ENCODE measurements at places on chromosomes 7 and 10. TPM values are rescaled to one million over a fixed set of nuclear protein-coding genes. Genes with fewer than 3 reads are reported as not detected.

DNA sequence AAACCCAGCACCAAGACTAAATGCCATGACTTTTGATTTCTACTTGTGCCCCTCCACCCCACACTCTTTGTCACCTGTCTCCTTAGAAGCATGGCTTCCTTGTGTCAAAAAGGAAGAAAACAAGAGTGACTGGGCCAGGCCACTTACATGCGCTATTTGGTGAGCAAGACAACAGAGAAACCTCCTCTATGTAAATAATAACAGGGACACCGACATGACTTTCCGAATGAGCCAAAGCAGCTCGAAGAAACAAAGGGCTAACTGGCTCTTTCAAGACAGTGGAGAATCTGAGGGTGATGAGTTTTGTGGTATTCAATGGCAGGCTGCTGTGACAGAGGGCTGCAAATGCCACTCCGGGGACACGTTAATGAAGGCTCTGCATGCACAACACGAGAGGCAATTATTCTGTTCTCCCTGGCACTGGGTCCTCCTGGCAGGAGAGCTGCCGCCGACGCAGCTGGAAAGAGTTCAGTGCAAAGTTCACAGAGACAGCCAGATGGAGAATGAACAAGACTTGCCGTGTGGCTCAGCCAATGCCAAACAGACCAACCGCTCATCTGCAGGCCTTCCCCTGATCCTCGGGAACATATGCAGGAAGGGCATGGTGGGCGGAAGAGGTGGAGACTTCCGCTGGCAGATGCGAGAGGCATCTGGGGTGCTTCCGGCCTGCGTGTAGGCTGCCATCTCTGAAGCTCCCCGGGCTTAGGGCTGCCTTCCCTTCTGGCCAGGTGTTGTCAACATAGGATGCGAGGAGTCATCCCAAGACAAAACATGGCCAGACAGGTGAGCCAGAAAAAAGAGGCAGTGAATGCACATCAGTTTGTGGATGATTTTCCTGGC lies 59.1 kb upstream of the SMNDC1 start:
- no peaks in the 10 kb centered on the region for H3K27me3 ChIP-seq
- no peak overlapping the region for H3K4me3 ChIP-seq
- peaks cover 28% of the 10 kb centered on the region for H3K4me1 ChIP-seq
- H3K27ac ChIP-seq = no peak overlapping the region
- DNase-seq = no peak
- no peaks in the 10 kb centered on the region for H3K36me3 ChIP-seq

DNA sequence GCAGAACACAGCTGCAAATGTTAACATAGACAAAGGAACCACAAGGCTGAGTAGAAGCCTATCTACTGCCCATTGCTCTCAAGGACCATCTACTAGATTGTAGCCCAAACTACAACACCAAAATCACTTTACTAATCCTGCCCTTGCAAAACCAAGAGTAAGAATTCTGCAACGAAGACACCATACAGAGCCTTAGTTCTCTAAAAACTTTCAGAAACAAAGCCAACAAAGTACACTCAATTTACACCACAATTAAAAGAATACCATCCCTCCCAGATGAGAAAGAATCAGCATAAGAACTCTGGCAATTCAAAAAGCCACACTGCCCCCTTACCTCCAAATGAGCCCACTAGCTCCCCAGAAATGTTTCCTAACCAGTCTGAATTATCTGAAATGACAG lies 294.3 kb downstream of the CTNNA3 start:
- peaks cover 12% of the 10 kb centered on the region for H3K27me3 ChIP-seq
- H3K36me3 ChIP-seq = no peaks in the 10 kb centered on the region
- H3K4me3 ChIP-seq = no peak overlapping the region
- DNase-seq = no peak
- H3K4me1 ChIP-seq = no peaks in the 10 kb centered on the region

DNA sequence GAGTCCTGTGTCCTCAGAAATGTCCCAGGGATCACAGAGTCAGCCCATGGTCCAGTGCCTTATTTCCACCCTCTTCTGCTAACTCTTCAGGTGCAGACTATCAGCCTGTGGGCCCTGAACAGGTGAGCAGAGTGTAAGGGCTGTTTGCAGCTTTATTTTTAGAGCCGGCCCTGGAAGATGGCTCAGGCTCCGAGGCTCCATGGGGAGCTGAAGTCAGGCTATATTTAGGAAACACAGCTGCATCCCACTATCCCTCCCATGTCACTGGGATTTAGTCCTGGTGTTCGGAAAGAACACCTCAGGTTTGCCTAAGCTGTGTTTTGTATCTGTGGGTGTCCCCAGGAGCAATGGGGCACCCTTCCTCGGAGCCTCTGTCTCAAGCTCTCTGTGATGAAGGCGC lies 126.9 kb downstream of the RPS24 start:
- DNase-seq = no peak
- H3K27ac ChIP-seq = no peak overlapping the region
- peaks cover 98% of the 10 kb centered on the region for H3K27me3 ChIP-seq
- no peaks in the 10 kb centered on the region for H3K4me1 ChIP-seq

GRCh38 chr7:50768485-50769474 lies 13.9 kb downstream of the GRB10 start:
- no peak for DNase-seq
- H3K27ac ChIP-seq = no peak overlapping the region
- peaks cover 9% of the 10 kb centered on the region for H3K36me3 ChIP-seq
- H3K27me3 ChIP-seq = no peaks in the 10 kb centered on the region
- H3K4me1 ChIP-seq = peaks cover 62% of the 10 kb centered on the region

- no peak overlapping the region for H3K4me3 ChIP-seq
- DNase-seq = no peak
- peaks cover 6% of the 10 kb centered on the region for H3K4me1 ChIP-seq
These were observed 218.7 kb downstream of the FANK1 start for GRCh38 chr10:126114884-126115555.

The SPACDR gene
- total RNA-seq = 4.5 TPM

The MMD2 gene
- not detected for total RNA-seq

- no peaks in the 10 kb centered on the region for H3K27me3 ChIP-seq
- DNase-seq = no peak
- H3K4me3 ChIP-seq = no peak overlapping the region
- peaks cover 8% of the 10 kb centered on the region for H3K4me1 ChIP-seq
- H3K36me3 ChIP-seq = peaks cover 18% of the 10 kb centered on the region
These were observed 6.9 kb downstream of the BAZ1B start for GRCh38 chr7:73515178-73515577.

The TMEM72 gene
- total RNA-seq = not detected

DNA sequence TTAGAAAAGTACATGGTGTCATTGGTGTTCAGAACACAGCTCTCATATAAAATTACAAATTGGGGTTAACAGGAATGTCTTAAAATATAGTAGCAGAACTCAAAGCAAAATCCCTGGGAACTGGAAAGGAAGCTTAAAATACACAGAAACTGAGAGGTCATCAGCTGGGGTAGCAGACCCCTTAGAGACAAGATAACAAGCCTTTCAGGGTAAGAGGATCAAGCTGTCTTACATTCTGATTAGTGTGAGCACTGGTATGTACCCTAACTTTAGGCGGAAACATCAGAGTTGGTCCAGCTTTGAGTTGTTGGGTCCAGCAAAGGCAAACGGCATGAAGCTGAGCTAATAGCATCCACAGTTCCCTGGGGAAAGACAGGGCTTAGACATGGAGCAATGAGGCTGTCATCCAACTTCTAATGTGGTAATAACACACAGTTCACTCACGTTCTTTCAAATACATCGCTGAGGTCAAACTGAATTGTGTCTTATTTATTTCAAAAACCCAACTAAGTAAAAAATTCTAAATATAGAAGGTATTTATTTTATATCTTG lies 32.6 kb downstream of the ARHGAP21 start:
- H3K36me3 ChIP-seq = peaks cover 7% of the 10 kb centered on the region
- H3K27me3 ChIP-seq = no peaks in the 10 kb centered on the region
- no peaks in the 10 kb centered on the region for H3K4me1 ChIP-seq
- H3K4me3 ChIP-seq = no peak overlapping the region
- no peak overlapping the region for H3K27ac ChIP-seq

GRCh38 chr7:6250364-6250833 lies 22.0 kb downstream of the CYTH3 start:
- no peaks in the 10 kb centered on the region for H3K36me3 ChIP-seq
- H3K27ac ChIP-seq = no peak overlapping the region
- H3K27me3 ChIP-seq = no peaks in the 10 kb centered on the region
- no peak overlapping the region for H3K4me3 ChIP-seq

The CDHR1 gene
- total RNA-seq = not detected

DNA sequence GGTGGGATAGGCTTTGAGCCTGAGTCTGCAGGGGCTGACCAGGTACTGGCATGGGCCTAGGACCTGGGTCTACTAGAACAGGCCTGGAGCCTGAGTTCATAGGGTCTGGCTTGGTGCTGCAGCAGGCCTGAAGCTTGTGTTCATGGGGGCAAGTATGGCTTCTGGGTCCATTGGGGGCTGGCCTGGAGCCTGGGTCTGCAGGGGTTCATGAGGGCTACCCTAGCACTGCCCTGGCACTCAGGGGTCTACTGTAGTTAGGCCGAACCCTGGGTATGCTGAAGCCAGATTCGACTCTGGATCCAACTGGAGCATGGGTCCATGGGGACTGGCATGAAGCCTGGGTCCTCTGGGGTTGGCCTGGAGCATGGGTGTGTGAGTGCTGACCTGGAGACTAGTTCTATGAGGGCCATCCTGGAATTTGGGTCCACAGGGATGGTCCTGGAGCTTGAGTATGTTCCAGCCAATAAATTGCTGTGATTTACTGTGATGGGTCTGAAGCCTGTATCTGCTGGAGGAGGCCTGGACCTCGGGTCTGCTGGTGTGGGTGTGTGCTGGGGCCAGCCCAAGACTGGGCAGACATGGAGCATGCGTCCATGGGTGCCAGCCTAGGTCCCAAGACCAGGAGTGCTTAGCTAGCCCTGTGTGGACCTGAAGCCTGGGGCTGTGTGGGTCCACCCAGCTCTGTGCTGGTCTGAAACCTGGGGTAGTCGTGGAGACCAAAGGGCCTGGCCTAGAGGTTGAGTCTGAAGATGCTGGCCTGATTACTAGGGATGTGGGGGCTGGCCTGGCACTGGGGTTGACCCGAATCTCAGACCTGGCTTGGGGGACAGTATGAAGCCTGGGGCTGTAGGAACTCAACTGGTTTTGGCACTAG lies 235.5 kb downstream of the NXPH1 start:
- no peaks in the 10 kb centered on the region for H3K36me3 ChIP-seq
- no peaks in the 10 kb centered on the region for H3K27me3 ChIP-seq
- no peaks in the 10 kb centered on the region for H3K4me1 ChIP-seq
- H3K27ac ChIP-seq = no peak overlapping the region
- DNase-seq = no peak
- no peak overlapping the region for H3K4me3 ChIP-seq

- no peak for DNase-seq
- H3K27me3 ChIP-seq = no peaks in the 10 kb centered on the region
- no peaks in the 10 kb centered on the region for H3K36me3 ChIP-seq
- H3K4me1 ChIP-seq = peaks cover 22% of the 10 kb centered on the region
- H3K4me3 ChIP-seq = no peak overlapping the region
These were observed 41.4 kb downstream of the PRTFDC1 start for GRCh38 chr10:24911029-24911428.

DNA sequence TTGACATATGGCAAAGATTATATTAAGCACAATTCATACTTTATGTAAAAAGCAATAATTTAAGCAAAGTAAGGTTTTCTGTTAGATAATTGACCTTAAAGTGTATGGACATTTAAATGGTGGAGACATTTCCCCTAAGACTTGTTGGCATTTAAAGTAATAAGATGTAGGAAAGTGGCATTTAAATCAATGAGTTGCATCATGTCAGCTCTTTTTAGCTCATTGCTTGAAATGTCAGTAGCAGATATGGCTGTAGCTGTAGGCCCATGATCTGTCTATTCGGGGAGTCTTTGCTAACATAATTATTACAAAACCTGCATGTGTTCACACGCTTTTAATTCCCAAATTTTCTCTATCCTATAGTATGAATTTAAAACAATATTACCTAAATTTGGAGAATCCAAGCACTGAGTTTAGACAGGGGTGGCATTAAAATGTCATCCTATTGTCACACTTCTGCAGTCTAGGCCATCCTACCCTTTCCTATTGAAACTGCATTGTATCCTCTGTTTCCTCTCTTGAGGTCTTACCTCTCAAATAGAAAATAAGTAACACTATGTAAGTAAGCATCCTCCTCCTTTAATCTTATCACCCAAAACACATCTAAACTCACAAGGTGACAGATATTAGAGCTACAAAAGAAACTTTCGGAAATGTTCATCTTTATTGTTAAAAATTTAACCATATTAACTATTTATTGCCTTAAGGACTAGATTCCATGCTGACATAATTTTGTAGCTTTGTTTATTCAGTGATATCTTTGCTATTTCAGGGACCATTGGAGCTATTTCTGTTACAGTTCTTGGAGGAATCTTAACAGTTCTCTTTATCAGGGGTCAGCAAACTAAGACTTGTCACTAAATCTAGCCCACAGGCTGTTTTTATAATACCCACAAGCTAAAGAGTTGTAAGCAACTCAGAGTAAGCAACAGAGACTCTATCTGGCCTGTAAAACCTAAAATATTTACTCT lies 91.2 kb downstream of the LCOR start:
- peaks cover under 1% of the 10 kb centered on the region for H3K36me3 ChIP-seq
- H3K4me1 ChIP-seq = peaks cover 6% of the 10 kb centered on the region
- DNase-seq = no peak

- DNase-seq = peak; percentile 20
- H3K27me3 ChIP-seq = peaks cover 55% of the 10 kb centered on the region
- peaks cover 5% of the 10 kb centered on the region for H3K36me3 ChIP-seq
- H3K4me1 ChIP-seq = peaks cover 7% of the 10 kb centered on the region
These were observed 2.8 kb upstream of the ELN start for GRCh38 chr7:74025146-74025545.

DNA sequence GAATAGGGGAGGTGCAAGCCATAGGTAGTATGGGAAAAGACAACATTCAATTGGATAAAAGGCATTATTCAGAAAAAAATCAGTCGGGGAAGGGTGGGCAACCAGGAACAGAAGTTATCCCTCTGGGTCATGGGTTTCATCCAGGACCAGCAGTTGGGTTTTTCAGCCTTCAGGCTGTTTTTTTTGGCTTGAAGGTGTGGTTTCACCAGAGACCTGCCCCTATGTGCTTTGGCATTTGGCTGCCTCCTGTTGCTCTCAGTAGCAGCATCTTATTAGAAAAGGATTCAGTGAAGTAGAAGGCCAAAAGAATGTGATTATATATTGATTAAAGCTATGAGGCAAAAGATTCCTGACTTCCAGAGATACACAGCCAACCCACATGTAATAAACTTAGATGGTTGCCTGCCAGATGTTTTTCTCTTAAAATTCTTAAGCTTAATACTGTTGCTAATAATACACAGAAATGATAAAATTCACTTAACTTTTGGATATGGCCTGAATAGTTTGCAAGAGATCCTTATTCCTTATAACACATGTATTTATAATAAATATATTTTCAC lies 251.7 kb upstream of the CSTF2T start:
- no peak overlapping the region for H3K27ac ChIP-seq
- peaks cover 7% of the 10 kb centered on the region for H3K27me3 ChIP-seq
- H3K4me1 ChIP-seq = no peaks in the 10 kb centered on the region
- H3K4me3 ChIP-seq = no peak overlapping the region

- H3K4me3 ChIP-seq = no peak overlapping the region
- no peak overlapping the region for H3K27ac ChIP-seq
- H3K36me3 ChIP-seq = no peaks in the 10 kb centered on the region
- H3K4me1 ChIP-seq = no peaks in the 10 kb centered on the region
- H3K27me3 ChIP-seq = no peaks in the 10 kb centered on the region
These were observed 92.3 kb downstream of the CCDC7 start for GRCh38 chr10:32538256-32538655.
